ENCODE measurements at places on chromosomes 11 and 22.

- H3K27ac ChIP-seq = no peak overlapping the region
- peaks cover 46% of the 10 kb centered on the region for H3K27me3 ChIP-seq
Observed at GRCh38 chr11:70040452-70040851, 37.7 kb upstream of the ANO1 start.

DNA sequence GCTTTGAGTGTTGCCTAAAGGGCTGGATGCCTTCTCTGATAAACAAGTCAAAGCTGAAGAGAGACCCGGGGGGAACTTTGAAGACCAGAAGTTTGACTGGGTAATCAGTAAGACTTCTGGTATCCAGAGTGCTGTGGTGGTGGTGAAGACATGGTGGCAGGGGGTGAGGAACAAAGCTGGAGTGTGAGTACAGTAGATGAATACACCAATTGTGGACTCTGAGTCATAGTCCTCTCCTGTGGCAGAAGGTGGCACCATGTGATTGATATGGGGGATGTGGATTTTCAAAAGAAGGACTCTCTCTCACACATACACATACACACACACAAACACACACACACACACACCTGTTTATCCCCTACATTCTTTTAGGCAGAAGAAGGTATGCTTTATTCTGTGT, 12.3 kb downstream of the MS4A6A start:
- H3K27me3 ChIP-seq = peaks cover 66% of the 10 kb centered on the region
- no peaks in the 10 kb centered on the region for H3K36me3 ChIP-seq
- H3K27ac ChIP-seq = no peak overlapping the region
- peaks cover 11% of the 10 kb centered on the region for H3K4me1 ChIP-seq

DNA sequence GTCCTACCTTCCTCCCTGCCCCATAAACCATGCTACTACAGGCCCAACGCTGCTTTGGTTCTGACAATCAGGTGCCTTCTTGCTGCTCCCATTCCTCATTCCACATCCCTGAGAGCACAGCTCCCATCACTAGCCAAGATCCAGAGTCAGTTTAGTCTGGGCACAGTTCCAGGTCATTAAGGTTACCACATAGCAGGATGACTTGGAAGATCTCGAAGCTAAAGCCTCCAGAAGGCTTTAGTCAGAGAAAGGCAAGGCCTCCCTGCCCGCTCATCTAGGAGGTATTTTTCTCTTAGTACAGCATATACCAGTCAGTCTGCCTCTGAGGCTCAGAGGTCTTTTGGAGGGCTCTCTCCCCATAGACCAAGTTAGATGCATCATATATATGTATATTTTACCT, 30.3 kb downstream of the TRIM66 start:
- no peaks in the 10 kb centered on the region for H3K4me1 ChIP-seq
- H3K36me3 ChIP-seq = peaks cover 64% of the 10 kb centered on the region
- DNase-seq = no peak
- H3K27me3 ChIP-seq = no peaks in the 10 kb centered on the region
- no peak overlapping the region for H3K27ac ChIP-seq
- H3K4me3 ChIP-seq = no peak overlapping the region

DNA sequence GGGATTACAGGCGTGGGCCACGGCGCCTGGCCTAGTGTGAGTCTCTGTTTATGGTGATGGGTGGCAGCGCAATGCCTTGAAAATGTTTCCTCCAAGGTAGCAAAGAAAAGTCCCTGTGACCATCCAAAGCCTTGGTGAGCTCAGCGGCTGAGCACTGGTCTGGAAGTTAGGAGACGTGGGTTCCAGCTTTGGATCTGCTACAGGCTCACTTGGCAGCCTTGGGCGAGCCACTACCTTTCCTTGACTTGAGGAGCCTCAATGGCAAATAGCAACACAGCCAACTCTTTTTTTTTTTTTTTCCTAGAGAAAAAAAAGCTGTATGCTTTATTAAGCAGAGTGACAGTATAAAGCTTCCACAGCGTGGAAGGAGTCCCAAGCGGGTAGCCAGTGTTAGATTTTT, 61.3 kb upstream of the RASD2 start:
- H3K27me3 ChIP-seq = peaks cover 71% of the 10 kb centered on the region
- no peak for DNase-seq

DNA sequence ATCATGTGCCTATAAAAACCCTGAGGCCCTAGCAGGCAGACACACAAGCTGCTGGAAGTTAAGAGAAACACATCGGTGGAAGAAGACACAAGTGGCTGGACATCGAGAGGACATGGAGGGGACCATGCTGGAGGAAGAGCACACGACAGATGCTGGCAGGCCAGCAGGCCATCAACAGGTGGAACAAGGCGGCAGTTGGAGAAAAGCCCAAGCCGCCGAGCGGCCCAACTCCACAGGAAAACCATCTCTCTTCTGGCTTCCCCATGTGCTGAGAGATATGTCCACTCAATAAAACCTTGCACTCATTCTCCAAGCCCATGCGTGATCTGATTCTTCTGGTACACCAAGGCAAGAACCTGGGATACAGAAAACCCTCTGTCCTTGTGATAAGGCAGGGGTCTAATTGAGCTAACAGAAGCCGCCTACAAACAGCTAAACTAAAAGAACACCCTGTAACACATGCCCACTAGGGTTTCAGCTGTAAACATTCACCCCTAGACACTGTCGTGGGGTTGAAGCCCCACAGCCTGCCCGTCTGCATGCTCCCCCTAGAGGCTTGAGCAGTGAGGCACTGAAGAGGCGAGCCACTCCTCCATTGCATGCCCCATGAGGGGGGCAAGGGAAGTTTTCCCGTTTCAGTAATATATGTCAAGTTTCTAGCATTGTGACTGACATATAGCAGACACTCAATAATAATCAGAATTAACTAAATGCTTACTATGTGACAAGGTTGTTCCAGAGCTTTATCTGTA, 39.0 kb upstream of the MMP20 start:
- no peak for DNase-seq
- H3K27ac ChIP-seq = no peak overlapping the region
- H3K27me3 ChIP-seq = peaks cover 3% of the 10 kb centered on the region
- no peaks in the 10 kb centered on the region for H3K4me1 ChIP-seq
- no peak overlapping the region for H3K4me3 ChIP-seq

GRCh38 chr11:26914968-26915367, 78.9 kb upstream of the FIBIN start:
- no peaks in the 10 kb centered on the region for H3K36me3 ChIP-seq
- H3K4me3 ChIP-seq = no peak overlapping the region
- DNase-seq = no peak
- H3K4me1 ChIP-seq = no peaks in the 10 kb centered on the region
- H3K27ac ChIP-seq = no peak overlapping the region

DNA sequence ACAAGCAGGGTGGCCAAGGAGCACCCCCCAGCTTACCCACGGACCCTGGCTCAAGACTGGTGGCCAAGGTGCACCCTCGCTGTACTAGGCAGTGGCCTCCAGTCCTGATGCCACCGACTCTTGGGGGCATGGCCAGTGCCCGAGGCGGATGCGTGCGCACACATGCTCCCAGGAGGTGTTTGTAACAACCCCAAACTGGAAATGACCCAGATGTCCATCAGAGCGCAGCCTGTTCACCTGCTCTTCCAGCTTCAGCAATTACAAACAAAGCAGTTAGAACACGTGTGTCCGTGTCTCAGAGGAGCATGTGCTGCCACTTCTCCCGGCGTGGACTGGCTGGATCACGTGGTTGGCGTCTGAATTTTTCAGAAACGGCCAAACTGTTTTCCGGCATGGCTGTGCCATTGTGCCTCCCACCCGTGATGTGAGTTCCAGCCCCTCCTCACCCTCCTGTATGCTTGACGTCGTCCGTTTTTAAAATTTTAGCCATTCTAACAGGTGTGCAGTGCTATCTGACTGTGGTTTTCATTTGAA, 7.1 kb upstream of the MUC6 start:
- no peak overlapping the region for H3K4me3 ChIP-seq
- no peaks in the 10 kb centered on the region for H3K4me1 ChIP-seq
- DNase-seq = no peak
- H3K27ac ChIP-seq = no peak overlapping the region

GRCh38 chr22:50434849-50435248, 40.0 kb downstream of the SBF1 start:
- no peaks in the 10 kb centered on the region for H3K4me1 ChIP-seq
- no peak for DNase-seq
- H3K27me3 ChIP-seq = no peaks in the 10 kb centered on the region
- H3K4me3 ChIP-seq = no peak overlapping the region
- peaks cover 74% of the 10 kb centered on the region for H3K36me3 ChIP-seq

DNA sequence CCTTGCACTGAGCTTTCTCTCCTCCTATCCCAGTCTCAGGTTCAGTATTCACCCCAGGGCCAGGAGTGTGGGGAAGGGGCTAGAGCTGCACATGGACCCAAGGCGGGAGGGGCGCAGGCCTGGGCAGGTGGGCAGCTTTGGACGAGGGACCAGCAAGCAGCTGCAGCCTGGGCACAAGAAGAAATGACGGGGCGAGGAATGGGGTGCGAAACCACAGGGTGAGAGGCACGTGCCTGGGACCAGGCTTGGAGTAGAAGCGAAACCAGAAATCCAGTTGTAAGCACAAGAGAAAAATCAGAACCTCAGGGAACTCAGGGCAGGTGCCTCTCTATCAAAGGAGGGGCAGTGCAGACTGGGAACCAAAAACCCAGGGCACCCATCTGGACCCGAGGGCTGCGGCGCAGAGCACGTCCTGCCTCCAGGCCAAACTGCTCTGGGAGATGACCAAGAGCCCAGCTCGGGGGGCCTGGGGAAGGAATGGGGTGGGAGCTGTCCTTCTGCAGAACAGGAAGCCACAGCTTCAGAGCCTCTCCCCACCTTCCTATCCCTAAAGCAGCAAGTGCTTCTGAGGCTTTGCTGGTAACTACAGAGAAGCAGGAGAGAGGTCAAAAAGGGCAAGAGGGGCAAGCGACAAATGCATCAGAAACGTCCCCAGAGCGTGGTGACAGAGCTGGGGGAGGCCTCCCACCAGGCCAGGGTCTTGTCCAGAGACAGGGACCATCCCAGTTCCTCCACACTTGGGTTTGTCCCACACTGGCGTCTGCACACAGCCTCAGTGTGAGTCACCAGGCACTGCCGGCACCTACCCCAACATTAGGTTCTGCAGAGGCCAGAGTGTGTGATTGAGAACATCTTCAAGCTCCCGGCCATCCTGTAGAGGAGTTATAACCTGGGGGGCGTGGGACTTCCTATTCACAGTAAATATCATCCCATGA, 18.3 kb upstream of the TMPRSS4 start:
- H3K27ac ChIP-seq = no peak overlapping the region
- no peak for DNase-seq
- H3K4me3 ChIP-seq = no peak overlapping the region
- H3K36me3 ChIP-seq = no peaks in the 10 kb centered on the region

DNA sequence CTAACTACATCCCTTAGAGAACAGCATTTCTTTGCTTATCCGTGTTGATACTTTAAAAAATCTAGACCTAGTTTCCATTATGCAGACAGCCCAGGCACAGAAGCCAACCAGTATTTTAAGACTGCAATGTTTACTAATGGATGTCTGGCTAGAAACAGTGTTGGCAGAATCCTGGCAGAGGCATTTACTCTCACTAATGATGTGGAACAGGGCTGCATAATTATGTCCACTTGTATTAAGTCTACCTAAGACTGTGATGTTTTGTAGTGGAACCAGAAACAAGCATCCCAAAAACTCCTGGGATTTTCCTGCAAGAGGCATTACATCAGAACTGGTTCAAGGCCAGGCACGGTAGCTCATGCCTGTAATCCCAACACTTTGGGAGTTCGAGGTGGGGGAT, 50.2 kb upstream of the PICALM start:
- no peak for DNase-seq
- no peak overlapping the region for H3K27ac ChIP-seq
- no peaks in the 10 kb centered on the region for H3K36me3 ChIP-seq
- H3K4me3 ChIP-seq = no peak overlapping the region
- H3K27me3 ChIP-seq = peaks cover 3% of the 10 kb centered on the region
- peaks cover 44% of the 10 kb centered on the region for H3K4me1 ChIP-seq

- H3K36me3 ChIP-seq = peaks cover 8% of the 10 kb centered on the region
- H3K4me3 ChIP-seq = peak overlapping the region; percentile 67
- H3K4me1 ChIP-seq = peaks cover 49% of the 10 kb centered on the region
- H3K27me3 ChIP-seq = no peaks in the 10 kb centered on the region
- H3K27ac ChIP-seq = peak overlapping the region; percentile 99
Observed at GRCh38 chr11:65471447-65471891, 27.4 kb upstream of the MALAT1 start.

GRCh38 chr11:1574933-1575242, 2.8 kb upstream of the DUSP8 start:
- H3K27ac ChIP-seq = no peak overlapping the region
- H3K36me3 ChIP-seq = no peaks in the 10 kb centered on the region
- H3K4me3 ChIP-seq = no peak overlapping the region
- H3K27me3 ChIP-seq = peaks cover 10% of the 10 kb centered on the region

DNA sequence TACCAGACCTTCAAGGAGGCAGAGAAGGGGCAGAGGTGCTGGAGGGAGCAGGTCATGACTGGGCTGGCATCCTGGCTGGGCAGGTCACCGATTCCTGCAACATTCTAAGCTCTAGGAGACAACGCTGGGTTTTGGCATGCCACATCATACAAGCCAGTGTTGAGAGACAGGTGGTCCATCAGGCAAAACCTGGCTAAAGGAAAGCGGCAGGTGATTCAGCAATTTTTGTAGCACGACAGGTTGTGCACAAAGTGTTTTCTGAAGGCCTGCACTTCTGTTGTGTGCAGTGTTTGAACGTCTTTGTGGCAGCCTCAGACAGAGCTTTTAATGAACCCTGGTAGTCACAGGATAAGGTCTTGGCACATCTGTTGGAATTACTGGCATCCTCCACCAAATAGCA, 69.9 kb upstream of the BID start:
- H3K4me3 ChIP-seq = no peak overlapping the region
- H3K27ac ChIP-seq = no peak overlapping the region
- DNase-seq = no peak
- peaks cover 8% of the 10 kb centered on the region for H3K4me1 ChIP-seq
- H3K27me3 ChIP-seq = no peaks in the 10 kb centered on the region

GRCh38 chr11:116955548-116955947, 118.1 kb upstream of the APOA1 start:
- no peaks in the 10 kb centered on the region for H3K27me3 ChIP-seq
- H3K27ac ChIP-seq = no peak overlapping the region
- peaks cover 68% of the 10 kb centered on the region for H3K36me3 ChIP-seq
- peaks cover 58% of the 10 kb centered on the region for H3K4me1 ChIP-seq
- no peak for DNase-seq

- H3K27ac ChIP-seq = no peak overlapping the region
- H3K4me1 ChIP-seq = peaks cover 3% of the 10 kb centered on the region
- H3K4me3 ChIP-seq = no peak overlapping the region
- no peaks in the 10 kb centered on the region for H3K36me3 ChIP-seq
- H3K27me3 ChIP-seq = peaks cover 11% of the 10 kb centered on the region
Observed at GRCh38 chr22:23055449-23056179, 14.7 kb upstream of the GNAZ start.

DNA sequence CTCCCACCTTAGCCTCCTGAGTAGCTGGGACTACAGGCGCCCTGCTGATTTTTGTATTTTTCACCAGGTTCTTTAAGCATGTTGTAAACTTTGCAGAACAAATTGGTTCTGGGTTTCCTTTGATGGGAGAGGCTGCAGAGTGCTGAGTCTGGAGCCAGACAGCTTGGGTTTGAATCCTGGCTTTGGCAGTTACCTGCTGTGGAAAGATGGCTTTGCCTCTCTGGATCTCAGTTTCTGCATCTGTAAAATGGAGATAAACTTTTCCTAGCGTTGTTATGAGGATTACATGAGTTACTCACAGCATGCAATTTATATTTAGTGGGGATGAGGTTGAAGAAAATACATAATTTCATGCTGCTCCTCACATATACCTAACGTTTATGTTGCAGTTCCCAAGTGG, 19.1 kb downstream of the ZNRF3 start:
- H3K4me3 ChIP-seq = no peak overlapping the region
- H3K27ac ChIP-seq = no peak overlapping the region
- peaks cover 31% of the 10 kb centered on the region for H3K4me1 ChIP-seq

- H3K27ac ChIP-seq = peak overlapping the region; percentile 89
- peak overlapping the region; percentile 91 for H3K4me3 ChIP-seq
- DNase-seq = no peak
- peaks cover 53% of the 10 kb centered on the region for H3K4me1 ChIP-seq
- peaks cover 35% of the 10 kb centered on the region for H3K36me3 ChIP-seq
Observed at GRCh38 chr22:42268852-42269410, 1.5 kb downstream of the TCF20 start.

Data from activated T-cell treated with anti-CD3 and anti-CD28 coated beads, Interleukin-2, amount 50 U/mL, for 24 hours (primary cell).